ENCODE measurements at places on chromosomes 3 and 15.

DNA sequence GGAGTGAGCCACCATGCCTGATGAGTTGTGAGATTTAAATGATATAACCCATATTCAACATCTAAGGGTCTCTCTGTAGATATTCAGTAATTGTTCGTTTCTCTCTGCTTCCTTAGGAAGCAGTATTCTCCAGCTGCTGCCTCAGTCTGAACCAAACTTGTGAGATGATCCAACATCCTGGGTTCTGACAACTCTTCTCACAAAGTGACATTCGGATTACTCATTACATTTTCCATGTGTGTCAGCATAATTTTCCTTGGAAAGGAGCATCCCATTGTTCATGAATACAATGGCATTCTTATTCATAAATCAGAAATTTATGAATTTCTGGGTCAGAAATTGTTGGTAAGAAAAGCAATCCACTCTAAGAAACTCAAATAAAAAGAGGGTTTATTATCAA, 15.0 kb upstream of the SEC22A start:
- no peak for DNase-seq

DNA sequence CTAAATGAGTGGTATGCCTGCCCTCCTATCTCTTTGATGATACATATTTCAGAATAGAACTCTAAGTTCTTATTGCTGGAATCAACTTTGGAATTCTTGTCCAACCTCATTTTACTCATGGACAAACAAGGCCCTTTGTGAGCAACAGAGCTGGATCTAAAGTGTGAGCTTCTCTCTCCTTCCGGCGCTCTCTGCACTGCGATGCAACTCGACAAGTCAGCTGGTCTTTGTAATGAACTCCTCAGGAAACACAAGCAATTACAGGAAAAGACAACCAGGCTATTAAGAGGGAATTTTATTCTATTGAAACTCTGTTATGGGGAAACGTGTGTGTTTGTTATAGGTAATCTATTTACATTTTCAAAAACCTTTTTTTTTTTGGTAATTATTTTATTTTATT, 20.3 kb upstream of the NRROS start:
- DNase-seq = no peak

GRCh38 chr15:63196842-63197241, 7.4 kb downstream of the RAB8B start:
- DNase-seq = no peak

DNA sequence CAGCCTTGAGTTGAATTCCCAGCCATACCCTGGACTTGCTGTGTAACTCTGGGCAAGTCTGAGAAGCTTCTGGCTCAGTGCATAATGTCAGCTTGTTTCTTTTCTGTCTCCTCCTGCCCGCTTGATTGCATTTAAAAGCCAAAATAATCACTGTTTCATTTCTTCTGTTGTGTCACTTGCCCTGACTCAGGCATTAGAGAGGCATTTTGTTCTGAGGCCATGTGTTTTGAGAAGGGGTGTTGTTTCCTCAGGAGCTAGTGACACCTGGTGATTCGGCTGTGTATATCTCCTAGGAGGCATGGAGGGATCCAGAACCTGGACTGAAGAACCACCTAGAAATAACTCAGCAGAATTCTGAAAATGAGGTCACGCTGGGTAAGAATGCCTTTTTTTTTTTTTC, 16.0 kb downstream of the WDR73 start:
- DNase-seq = no peak

- no peak for DNase-seq
These were observed 81.0 kb upstream of the KCNMB2 start for GRCh38 chr3:178455226-178455625.

- no peak for DNase-seq
These were observed 78.2 kb upstream of the TRPM1 start for GRCh38 chr15:31179693-31180092.

- DNase-seq = no peak
These were observed 150.7 kb upstream of the MEF2A start for GRCh38 chr15:99414755-99415731.

DNA sequence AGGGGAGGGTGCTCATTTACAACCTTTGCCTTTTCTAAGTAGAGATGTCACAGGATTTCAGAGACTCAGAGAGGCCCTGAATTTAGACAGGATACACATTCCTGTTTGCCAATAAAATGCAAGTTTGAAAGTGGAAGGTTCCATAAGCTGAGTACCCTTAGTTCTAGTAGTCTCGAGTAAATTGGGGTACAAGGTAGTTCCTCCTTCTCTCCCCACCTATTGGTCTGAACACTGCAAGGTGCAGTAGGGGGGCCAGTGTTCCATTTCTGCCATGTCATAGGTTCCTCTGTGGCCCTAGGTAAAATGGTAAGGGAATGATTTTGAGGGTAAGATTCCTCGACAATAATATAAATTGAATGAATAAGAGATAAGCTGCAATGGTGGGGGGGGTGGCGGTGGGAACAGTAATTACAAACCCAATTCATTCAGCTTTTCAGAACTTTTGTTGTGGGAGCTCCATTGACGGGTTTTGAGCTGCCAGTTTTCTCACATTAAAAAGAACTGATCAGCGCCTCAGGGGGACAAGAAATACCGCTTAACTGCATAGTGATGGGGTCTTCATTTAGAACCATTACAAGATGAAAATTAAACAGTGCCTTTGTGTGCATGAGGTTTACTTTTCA, 5.9 kb downstream of the SOX2 start:
- DNase-seq = no peak

GRCh38 chr3:161600173-161600572, 103.6 kb downstream of the OTOL1 start:
- no peak for DNase-seq

DNA sequence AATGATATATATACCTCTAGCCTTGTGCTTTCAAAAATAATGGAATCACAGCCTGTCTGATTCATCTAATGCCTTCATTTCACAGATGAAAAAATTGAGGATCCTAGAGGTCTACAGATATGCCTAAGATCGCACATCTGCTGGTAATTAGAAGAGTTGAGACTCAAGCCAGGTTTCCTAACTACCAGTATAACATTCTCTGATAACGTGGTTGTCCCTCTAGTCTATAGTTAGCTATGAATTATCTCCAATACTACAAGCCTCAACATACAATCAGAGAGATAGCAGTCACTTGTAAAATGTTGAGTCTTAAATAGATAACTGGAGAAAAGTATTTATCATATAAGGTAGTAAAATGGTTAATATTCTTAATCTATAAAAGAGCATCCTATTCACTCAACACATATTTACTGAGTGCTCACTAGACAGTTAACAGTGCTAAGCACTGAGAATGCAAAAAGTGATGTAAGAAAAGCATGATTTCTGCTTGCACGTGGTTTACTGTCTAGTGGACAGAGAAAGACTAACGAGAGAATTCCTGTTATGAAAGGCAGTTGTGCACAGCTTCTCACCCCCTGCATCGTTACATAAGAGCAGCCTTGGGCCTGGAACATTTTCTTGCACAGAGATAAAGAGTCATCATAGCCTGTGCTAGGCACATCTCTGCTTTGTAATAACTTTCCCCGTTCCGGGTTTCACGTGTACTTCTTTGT, 4.9 kb upstream of the ENTPD3 start:
- no peak for DNase-seq

- DNase-seq = peak; percentile 31
These were observed 114.2 kb downstream of the KLF13 start for GRCh38 chr15:31440754-31441311.

DNA sequence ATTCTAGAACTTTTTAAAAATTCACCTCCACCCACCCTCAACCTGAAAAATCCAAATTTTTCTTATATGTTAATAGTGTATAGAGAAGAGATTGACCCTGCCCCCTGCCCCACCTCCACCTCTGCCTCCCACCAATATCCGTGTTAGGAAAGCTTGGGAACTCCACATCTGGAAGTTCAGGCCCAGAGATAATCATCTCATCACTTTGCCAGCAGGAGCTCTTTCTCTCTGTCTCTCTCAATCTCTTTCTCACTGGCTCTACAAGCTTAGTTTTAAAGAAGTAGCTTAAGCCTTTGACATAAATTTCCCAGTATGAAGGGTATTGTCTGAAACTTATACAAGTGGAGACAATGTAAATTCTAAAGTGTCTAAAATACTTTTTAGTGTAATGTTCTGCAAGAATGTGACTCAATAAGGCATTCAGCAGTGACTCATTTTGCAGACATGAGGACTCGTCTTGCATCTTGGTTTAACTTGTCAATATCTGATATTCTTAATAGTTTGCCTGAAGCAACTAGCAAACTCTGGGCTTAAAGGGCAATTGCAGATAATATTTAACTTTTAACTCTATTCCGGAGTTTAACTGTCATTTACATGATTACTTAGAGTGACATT, 299.8 kb upstream of the EPHA3 start:
- DNase-seq = peak; percentile 92

- no peak for DNase-seq
These were observed 260.1 kb upstream of the UBE2E2 start for GRCh38 chr3:22942981-22943380.

DNA sequence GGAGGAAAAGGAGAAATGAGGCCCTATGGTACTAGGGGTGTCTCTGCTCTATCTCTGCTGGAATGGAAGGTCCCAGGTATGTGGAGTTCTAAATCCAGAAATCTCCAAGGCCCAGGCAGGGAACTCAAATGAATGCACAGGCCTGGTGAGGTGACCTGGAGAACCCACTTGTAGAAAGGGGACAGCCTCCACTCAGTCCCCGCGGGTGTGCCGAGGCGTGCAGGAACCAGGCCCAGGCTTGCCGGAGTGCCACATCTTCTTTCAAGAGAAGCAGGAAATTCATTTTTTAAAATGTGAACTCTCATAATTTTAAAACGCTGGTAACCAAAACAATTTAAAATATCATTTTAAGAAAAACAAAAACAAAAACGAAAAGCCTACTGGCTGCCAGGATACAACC, 32.2 kb upstream of the ADCY5 start:
- DNase-seq = no peak

Measured in fibroblast of skin of abdomen (primary cell).